Lung (tissue), 17 donors: ENCODE measurements at places on chromosomes 1 and 21.

DNA sequence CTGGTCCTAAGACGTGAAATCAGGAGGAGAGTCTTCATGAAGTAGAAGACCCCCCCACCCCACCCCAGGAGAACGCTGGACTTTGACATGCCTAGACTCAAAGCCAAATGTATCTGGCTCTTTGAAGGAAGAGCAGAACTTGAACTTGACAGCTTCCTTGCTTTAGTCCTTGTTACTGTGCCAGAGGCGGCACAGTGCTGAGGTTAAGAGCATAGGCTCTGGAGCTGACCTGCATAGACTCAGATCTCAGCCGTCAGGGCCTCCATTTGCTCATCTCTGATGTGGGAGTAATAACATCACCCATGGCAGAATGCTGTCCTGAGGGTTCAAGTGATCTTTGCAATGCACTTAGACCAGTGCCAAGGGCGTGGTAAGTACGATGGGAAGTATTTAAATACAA is 39.0 kb downstream of the COL6A1 start:
- DNase-seq, result no peak

GRCh38 chr1:95957748-95958147 is 723.7 kb downstream of the RWDD3 start:
- no peak for DNase-seq

DNA sequence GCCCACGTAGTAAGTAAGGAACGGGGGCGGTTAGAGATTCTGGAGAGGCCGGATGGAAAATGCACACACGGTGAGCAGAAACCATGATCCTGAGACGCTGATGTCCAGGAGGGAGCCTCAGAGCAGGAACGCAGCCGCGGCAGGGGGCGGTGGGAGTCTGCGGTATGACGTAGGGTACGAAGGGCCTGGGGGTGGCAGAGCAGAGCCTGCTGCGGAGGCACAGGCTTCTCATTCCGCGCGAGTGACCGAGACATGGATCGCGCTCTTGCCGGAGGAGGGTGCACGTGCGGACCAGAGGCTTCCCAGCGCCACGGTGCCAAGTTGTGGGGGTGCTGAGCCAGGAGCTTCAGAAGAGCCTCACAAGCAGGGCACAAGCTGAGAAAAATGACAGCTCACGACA is 176.2 kb downstream of the KIF26B start:
- no peak for DNase-seq

DNA sequence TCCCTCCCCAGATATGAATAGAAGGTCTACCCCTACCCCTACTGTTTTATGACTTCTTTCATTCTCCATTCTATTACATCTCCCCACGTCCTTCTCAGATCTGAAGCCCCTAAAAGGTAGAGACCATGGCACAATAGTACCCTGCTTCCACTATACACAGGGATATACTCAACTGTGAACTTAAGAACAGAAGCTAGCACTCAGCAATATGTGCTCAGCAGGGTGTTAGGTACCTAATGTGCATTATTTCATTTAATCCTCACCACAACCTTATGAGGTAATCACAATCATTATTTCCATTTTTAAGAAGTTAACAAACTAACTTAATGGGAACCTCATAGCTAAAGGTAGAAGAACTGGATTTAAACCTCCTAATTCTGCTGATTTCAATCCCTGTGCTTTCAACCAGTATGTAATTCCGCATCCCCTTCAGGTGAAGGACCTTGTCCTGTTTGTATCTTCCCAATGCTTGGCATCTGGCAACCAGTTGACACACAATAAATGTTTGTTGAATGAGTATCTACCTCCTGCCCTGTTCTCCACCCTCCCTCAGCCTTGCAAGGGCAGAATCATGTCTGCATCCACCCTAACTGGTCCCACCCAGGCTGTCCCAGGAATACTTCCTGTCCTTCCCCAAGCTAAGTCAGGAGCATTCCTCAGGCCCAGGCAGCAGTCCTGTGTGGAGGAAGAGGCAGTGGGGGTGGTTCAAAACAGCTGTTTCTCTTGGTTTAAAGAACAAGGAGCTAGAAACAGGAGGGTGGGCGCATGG is 6.5 kb downstream of the DENND2D start:
- no peak for DNase-seq

GRCh38 chr1:206944703-206945102 is 1.6 kb downstream of the PIGR start:
- no peak for DNase-seq
